Stimulated activated CD8-positive, alpha-beta memory T cell treated with anti-CD3 and anti-CD28 coated beads, Interleukin-2, amount 100 ng/mL, for 48 hours (primary cell): ENCODE measurements at places on chromosomes 5 and 9.

DNA sequence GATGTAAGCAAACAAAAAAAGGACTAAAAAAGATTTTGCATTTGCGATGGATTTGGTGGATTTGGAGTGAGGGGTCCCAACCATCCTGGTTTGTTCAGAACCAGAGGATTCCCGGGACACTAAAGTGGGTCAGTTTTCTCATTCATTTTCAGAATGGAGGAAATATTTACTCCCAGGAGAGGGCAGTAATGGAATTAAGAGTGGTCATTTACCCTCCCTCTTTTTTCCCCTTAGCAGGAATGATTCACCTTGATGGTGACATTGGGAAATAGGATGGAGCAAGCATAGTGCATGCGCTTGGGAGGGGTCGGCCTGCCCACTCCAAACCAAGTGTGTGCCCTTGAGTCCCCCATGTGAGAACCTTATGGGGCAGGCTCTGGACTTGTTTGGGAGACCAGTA lies 164.2 kb upstream of the PUM3 start:
- no peak for DNase-seq

DNA sequence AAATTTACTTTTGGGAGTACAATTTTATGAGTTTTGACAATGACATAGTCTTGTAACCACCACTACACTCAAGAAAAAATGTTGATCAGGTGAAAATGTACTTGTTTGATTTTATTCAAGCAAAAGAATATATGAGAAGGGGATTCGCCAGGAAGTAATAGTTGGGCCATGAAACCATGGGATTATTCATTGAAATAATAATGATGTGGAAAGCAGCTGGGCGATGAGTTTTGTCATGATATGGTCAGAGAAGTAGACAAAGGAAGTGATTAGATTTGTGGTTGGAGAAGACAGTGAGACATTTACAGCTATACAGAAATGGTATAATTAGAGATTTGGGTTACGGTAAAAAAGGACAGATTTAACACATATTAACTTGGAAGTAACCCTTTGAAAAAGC lies 11.2 kb downstream of the HMGCR start:
- no peak for DNase-seq

DNA sequence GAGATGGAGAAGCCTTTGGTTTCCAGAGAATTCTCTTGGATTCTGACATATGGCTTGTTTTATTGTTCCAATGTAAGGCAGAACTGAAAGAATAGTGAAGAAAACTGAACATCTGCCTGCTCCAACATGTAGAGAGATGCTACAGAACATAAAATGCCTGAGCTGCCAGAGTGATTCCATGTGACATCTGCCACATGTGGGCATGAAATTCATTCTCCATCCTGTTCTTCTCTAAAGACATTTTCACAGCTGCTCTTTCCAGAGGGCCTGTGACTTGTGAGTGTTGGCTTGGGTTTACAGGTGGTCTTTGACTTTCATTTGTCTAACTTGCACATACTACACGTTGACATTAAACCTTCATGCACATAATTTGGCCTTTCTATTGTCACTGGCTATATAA lies 33.7 kb upstream of the TXN start:
- DNase-seq: no peak

DNA sequence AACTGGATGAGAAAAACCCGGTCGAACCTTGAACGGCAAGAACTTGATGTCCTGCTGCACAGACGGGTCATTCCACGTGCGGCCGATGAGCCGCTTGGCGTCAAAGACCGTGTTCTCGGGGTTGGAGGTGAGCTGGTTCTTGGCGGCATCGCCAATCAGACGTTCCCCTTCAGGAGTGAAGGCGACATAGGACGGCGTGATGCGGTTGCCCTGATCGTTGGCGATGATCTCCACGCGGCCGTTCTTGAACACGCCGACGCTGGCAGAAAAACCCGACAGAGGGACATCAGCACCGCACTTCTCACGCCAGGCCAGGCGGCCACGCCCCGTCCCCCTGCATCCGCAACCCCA lies 519 bp downstream of the HSPA5 start:
- DNase-seq: peak; percentile 22

- no peak for DNase-seq
These were observed 59.7 kb downstream of the GNA14 start for GRCh38 chr9:77588271-77588937.

GRCh38 chr9:19281801-19282200 lies 51.3 kb downstream of the DENND4C start:
- no peak for DNase-seq

DNA sequence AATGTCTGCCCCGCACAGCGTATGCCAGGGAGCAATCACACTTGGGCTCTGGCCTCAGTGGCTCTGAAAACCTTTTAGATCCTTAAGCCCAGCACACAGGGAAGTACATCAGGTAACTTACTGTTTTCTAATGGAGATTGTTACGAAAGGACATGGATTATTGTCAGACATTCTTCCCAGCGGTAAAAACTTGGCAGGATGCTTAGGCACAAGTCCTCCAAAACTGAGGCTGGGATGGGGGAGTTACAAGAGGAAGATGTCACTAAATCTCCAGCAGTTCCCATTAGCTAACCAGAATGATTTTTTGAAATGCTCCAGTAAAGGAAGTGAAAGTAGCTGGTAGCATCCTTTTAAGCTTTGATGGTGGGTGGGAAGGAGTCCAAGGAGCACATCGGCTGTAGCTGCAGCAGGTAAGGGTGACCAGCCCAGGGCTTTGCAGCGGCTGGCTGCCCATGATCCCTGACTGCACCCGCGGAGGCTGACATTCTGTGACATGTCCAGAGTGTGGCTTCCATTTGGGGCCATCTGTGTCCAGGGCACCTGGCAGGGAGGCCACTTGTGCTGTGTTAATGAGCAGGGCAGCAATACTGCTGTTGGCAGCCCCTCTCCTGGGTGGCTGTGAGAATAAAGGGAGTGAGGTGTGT lies 165.8 kb downstream of the GADD45G start:
- DNase-seq: no peak

GRCh38 chr9:134662143-134662876 lies 20.7 kb downstream of the COL5A1 start:
- DNase-seq: no peak

DNA sequence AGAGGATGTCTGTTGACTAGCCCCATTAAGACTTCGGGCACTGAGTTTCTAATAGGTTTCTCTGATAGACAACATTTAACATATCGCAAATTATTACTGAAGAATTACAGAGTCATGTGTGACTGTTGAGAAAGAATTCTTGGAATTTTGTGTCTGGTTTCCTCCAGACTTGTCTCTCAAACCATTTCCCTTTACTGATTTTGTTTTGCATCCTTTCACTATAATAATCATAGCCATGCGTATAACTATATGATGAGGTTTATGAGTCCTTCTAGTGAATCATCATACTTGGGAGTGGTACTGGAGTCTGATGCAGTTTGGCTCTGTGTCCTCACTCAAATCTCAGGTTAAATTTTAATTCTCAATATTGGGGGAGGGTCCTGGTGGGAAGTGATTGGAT lies 27.0 kb downstream of the ZNF169 start:
- no peak for DNase-seq

GRCh38 chr5:103145196-103145595 lies 25.1 kb downstream of the PPIP5K2 start:
- no peak for DNase-seq

DNA sequence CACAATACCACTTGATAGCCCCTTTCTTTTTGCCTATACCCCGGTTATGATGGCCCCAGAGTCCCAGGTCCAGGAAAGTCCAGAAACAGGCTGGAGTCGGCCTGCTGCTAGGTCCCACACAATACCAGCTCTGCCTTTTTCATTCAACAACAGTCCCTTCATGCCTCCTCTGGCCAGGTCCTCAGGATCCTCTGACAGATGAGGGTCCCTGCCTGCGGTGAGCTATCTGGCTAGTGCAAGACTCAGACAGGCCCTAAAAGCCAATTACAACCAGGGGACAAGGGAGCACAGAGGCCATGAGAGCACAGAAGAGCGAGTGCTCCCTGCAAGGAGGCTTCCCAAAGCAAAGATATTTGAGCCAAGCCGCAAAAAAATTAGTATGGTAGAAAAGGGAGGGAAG lies 84.8 kb upstream of the ZBTB43 start:
- DNase-seq: no peak

GRCh38 chr5:172413601-172414171 lies 40.6 kb downstream of the SH3PXD2B start:
- DNase-seq: no peak

GRCh38 chr9:78296201-78296892 lies 578 bp upstream of the PSAT1 start:
- DNase-seq: no peak

DNA sequence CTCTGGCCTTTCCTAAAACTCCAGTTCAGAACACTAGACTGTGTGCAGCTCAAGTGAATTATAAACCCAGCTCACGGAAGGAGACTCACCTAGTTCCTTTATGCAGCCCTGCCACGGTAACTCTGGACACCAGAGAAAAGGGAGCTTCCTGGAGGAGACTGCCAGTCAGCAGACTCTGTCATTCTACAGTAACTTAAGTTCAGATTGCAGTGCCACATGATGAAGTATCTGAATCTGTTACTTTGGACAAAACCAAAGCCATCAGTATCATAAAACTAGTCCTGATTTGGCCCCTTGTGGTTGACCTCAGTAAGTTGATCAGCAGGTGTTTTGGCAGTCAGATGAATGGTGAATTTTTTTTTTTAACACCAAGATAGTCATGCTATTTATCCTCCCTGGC lies 2.7 kb downstream of the MTRR start:
- DNase-seq: no peak

- DNase-seq: no peak
These were observed 81.8 kb downstream of the TMEM252 start for GRCh38 chr9:68458918-68459317.

GRCh38 chr9:128389395-128390149 lies 18.4 kb downstream of the URM1 start:
- no peak for DNase-seq

DNA sequence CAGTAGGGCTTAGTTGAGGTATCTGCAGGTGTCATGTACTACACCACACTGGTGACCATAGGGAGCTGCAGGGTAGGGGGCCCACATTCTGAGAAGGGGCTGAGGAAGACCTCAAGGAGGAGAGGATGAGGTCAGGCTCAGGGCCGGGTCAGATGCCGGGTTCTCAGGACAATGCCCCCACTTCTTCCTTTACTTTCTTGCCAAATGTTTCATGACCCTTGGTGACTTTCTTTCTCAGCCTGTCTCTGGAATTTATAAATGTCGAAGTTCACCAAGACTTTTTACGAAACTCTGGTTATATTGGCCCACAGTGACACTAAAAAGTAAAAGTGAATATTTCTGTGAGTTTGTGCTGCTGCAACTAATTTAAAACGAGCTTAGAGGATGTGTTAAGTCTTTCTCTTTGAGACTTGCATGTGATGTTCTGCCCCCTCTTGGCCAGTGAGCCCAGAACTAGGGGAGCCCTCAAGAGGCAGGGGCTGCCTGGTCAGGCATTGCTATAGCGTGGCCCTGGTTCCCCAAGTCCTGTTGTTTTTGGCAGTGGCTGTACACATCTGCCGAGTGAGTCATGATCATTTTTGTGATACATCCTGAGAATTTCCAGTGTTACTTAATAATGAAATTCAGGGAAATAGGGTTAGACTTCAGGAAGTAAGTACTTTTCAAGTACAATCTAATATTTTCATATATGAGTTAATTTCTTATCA lies 11.2 kb downstream of the ACO1 start:
- DNase-seq: no peak

GRCh38 chr5:93572608-93573353 lies 8.2 kb downstream of the NR2F1-AS1 start:
- DNase-seq: no peak

GRCh38 chr5:322942-323879 lies 1.7 kb downstream of the AHRR start:
- no peak for DNase-seq

DNA sequence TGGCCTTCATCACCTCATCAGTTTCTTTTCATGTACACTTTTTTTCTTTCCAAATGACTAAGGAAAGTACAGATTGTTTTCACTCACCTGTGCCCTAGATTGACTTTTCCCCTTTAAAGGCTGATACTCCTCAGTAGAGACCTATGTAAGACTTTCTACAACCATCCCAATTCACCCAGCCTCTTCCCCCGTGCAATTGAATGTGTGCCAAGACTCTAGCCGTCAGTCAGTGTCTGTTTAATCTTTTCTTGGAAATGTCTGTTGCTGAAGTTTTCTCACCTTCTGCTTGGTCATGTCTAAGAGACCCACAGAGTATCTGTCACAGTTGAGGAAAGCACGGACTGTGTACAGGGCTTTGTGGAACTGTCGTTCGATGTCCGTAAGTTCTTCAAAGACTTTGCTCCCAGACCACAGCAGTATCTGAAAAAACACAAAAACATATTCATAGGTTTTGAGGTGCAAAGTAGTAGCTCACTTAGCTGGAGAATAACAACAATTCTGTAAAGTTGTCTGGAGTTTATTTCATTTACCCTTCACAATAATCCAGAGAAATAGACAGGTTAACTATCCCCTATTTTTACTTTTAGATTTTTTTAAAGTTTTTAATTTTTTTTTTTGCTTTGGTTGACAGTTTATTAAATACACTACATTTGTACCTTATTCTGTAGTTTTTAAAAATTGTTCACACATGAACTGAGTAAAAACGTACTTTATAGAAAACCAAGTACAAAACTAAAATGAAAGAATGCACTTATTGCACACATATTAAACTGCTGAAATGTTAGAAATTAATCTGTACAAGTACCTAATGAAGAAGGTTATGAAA lies 13.6 kb downstream of the PDE6A start:
- DNase-seq: no peak

- DNase-seq: no peak
These were observed 450.2 kb downstream of the NR2F1-AS1 start for GRCh38 chr5:93130624-93131490.

- no peak for DNase-seq
These were observed 34.9 kb downstream of the PCDH1 start for GRCh38 chr5:141843156-141843927.

DNA sequence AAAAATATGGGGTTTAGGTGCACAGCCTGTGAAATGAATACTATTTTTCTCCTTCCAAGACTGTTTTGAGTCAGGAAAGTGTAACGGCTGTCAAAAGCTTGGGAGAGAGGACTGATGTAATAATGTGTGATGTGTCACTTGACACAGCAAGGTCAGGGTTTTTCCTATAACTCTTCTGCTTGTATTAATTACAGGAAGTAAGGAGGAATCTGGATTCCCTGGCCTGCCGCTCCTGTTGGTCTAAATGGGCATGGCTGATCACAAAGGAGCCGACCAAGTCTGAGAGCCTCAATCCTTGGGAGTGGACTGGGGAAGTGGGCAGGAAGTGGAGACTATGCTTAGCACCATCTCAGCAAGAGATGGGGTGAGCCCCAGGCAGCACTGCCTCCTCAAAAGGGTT lies 16.7 kb upstream of the SLC28A3 start:
- no peak for DNase-seq

DNA sequence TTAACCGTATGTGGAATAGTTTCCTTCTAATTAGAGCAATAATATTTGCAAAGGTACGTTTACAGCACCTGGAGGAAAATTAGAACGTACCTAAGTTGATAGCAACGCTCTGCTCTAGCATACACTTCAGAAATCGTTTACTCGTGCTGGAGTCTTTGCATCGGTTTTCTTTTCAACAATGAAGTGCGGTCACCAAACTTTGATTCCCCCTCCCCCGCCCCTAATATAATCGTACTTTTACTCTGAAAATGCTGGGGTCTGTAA lies 506 bp downstream of the ADAMTS19 start:
- no peak for DNase-seq

- DNase-seq: no peak
These were observed 198.1 kb downstream of the EFNA5 start for GRCh38 chr5:107472620-107473064.

- DNase-seq: no peak
These were observed 118.7 kb downstream of the LPAR1 start for GRCh38 chr9:110919609-110920008.
